ENCODE measurements at places on chromosomes 6 and 20.

DNA sequence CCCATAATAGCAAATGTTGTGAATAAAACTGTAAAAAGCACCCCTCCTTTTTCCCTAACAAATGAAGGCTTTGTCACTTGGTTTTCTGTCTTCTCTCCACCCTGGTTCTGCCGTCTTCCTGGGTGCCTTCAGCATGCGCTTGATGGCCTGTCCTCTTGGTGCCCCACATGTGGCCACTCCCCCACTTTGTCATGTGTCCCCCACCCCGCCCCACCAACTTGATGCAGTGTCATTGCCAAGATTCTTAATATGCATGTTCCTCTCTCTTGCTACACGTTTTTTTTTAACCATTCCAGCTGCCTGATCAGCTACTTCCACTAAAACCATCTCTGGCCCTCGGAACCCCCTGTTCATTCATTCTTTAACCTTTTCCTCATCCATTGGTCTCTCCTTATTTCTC, 340.3 kb downstream of the QKI start:
- no peak for DNase-seq

DNA sequence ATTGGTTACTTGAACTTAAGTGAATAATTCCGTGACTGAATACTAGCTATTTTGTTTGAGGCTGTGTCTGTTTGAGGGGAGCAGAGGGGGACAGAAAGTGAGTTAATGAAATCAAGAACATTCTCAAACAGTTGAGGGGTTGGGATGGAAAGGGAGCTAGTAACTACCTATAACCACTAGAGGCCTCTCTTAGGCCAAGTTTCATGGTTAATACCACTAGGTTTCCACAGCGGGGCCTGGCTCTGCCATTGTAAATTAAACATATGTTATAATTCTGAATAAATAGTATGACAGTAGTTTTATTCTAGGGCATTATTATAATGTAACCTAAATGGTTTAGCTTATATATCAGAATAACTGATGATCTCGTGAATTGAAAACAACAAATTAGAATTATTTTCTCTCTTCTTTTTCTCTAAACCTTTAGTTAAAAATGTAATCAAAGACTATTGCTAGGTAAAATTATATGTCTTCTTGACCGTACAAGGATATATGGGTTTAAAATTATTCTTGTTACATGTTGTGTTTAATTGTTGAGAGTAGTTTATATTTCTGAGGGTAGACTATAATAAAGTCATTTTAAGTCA, 108.1 kb downstream of the BCKDHB start:
- DNase-seq = peak; percentile 69

GRCh38 chr6:14035071-14035847, 82.3 kb upstream of the CD83 start:
- DNase-seq = no peak

- DNase-seq = no peak
These were observed 715.0 kb downstream of the TFAP2A start for GRCh38 chr6:9699888-9700287.

DNA sequence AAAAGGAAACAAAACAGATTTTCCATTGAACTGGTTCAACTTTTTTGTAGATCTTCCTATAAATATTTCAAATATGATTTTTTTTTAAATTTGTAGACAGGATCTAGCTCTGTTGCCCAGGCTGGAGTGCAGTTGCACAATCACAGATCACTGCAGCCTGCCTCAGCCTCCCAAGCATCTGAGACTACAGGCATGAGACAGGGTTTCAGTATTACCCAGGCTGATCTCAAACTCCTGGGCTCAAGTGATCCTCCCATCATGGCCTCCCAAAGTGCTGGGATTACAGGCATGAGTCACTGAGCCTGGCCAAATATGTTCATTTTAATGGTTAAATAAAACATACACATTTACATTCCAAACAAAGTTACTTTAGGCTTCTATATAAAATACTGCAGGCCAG, 33.6 kb downstream of the SAMHD1 start:
- no peak for DNase-seq

DNA sequence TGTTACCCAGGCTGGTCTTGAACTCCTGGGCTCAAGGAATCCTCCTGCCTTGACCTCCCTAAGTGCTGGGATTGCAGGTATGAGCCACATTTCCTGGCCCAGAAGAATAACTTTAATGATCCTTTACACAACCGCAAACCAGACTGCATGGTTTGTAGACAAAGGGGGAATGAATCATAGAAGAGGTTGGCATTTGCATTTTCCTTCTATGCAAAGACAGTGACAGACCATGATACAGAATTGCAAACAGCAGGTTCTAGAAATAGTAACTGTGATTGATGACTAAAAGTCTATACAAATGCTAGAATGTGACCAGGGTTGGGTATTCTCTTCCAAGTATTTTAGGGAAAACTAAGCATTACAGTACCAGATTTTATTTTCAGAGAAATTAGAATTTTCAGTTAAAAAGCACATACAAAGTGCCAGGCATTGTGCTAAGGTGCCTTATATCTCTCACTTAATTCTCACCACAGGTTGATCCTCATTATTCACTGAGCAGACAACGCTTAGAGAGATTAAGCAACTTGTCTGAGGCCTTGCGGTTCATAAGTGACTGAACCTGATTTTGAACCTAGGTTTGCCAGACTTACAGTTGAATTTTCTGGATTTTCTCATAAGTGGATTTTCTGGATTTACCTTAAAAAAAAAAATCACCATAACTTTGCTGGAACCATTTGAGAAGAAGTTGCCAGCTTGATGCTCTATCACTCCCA, 146.6 kb downstream of the ZFAND3 start:
- no peak for DNase-seq

- peak; percentile 69 for DNase-seq
These were observed 10.7 kb downstream of the DLL1 start for GRCh38 chr6:170279977-170280688.

GRCh38 chr6:25709761-25710160, 44.8 kb upstream of the SLC17A4 start:
- no peak for DNase-seq

GRCh38 chr20:23537030-23537429, 31.3 kb downstream of the CST9L start:
- DNase-seq = no peak

- DNase-seq = no peak
These were observed 288.1 kb upstream of the MAP3K7 start for GRCh38 chr6:90874931-90875330.

GRCh38 chr6:51108563-51109234, 290.0 kb downstream of the TFAP2B start:
- no peak for DNase-seq

DNA sequence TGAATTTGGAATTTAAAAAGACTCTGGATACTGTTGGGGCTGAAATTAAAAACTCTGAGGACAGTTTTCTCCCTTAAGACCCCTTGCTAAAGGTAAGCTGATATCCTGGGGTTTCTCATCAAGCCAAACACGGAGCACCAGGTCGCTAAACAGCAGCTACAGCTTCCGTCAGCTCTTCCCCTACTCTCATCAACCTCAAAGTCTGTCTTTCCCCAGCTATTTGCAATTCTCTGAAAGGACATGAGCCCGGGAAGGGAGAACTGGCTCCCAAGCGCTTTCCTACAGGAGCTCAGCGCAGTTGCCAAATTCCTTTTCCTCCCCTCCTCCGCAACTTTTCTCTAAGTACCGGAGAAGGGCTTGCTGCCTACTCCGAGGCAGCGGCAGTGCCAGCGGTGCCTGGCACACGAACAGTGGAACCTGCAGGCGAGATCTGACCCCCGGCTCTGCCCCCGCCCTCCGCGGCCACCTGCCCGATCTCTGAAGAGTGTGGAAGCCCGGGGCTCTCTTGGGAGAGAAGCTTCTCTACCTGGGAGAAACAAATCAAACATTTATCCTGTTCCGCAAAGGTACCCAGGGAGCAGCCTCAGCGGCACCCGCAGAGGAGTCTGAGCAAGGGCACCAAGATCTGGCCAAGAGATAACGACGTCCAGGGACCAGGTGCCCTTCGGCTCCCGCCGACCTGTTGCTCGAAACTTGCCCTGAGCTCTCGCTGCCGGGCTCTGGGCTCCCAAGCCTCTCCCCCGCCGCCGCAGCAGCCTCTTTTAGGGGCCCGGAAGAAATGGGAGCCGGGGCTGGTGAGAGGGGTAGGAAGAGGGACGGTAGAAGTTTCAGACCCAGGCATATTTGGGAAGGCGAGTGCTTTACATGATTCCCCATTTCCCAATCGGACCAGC, 2.2 kb downstream of the CBLN4 start:
- DNase-seq = no peak

DNA sequence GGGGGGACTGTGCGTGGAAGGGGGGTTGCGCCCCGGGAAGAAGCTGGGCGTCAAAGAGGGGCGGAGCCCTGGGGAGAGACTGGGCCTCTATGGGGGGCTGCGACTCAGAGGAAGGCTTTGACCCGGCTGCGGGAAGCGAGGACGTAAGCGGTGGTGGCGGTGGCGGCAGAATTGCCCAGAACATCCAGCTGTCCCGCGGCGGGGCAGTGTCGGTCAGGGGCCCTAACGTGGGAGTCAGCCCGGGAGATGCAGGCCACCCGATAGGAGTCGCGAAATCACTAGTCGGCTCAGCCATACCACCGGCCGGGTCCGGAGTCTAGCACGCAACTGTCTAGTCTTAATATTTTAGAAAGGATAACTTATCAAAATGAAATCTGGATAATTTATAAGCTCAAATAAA, 387.6 kb upstream of the EYS start:
- no peak for DNase-seq

DNA sequence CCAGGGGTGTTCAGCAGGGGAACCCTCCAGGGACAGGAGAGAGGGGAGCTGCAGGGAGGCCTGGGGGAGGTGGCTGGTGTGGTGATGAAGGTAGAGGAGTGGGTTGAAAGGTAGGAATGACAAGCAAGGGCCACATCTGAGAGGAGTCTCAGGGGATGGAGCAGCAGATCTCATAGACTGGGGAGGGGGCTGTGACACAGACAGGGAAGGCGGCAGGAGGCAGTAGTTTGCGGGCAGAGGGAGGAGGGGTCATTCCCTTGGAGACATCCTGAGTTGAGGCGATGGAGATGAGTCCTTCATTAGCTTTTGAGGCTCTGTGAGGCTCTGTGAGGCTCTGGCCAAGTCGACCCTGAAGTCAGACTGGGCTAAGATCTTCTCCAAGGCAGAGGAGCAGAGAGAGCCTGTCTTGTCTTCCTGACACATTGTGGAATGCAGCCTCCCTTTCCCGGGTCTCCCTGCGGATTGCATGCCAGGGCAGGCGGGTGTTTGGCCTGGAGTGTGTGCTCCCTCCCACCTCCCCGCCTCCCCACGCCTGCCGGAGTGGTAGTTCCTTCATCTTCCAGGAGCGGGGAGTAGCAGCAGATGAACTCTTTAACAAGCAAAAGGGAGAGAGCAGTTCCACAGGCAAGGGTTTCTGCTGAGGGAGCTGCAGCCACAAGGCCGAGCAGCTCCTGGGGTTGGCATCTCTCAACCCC, 34.3 kb upstream of the MLN start:
- no peak for DNase-seq

GRCh38 chr20:35093267-35093884, 769 bp upstream of the TRPC4AP start:
- DNase-seq = no peak

DNA sequence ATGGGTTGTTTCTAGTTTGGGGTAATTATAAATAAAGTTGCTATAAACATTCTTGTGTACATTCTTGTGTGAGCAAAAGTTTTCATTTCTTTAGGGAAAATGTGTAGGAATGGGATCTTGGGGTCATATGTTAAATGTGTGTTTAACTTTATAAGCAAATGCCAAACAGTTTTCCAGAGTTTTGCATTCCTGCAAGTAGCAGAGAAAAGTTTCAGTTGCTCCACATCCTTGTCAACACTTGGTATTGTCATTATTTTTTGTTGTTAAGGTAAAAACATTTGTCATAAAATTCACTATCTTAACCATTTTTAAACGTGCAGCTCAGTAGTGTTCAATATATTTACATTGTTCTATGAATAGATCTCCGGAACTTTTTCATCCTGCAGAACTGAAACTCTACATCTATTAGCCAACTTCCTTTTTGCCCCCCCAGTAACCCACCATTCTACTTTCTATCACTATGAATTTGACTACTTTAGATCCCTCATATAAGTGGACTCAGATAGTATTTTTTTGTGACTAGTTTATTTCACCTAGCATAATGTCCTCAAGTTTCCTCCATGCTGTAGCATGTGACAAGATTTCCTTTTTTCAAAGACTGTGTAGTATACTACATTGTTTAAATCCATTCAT, 48.4 kb downstream of the PHACTR2 start:
- DNase-seq = no peak

GRCh38 chr20:62804627-62805154, at the start of gene OGFR:
Gene OGFR, plus strand, starts transcription at chr20:62804835. Its CDS starts 25 bp downstream, at chr20:62804860.
- DNase-seq = peak; percentile 89

- peak; percentile 15 for DNase-seq
These were observed 205.1 kb downstream of the DLL1 start for GRCh38 chr6:170085475-170086401.

- DNase-seq = no peak
These were observed 16.1 kb downstream of the IP6K3 start for GRCh38 chr6:33730611-33731010.

DNA sequence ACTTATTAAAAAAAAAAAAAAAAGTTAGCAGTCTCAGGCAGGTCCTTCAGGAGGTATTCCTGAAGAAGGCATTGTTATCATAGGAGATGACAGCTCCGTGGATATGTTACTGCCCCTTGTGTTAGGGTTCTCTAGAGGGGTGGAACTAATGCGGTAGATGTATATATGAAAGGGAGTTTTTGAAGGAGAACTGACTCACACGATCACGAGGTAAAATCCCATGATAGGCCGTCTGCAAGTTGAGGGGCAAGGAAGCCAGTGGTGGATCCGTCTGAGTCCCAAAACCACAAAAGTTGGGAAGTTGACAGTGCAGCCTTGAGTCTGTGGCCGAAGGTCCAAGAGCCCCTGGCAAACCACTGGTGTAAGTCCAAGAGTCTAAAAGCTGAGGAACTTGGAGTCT, 103.4 kb downstream of the TULP4 start:
- no peak for DNase-seq

- DNase-seq = no peak
These were observed 67.9 kb downstream of the PSMB1 start for GRCh38 chr6:170485159-170485558.

GRCh38 chr20:8562356-8562755, 430.3 kb downstream of the PLCB1 start:
- DNase-seq = no peak

DNA sequence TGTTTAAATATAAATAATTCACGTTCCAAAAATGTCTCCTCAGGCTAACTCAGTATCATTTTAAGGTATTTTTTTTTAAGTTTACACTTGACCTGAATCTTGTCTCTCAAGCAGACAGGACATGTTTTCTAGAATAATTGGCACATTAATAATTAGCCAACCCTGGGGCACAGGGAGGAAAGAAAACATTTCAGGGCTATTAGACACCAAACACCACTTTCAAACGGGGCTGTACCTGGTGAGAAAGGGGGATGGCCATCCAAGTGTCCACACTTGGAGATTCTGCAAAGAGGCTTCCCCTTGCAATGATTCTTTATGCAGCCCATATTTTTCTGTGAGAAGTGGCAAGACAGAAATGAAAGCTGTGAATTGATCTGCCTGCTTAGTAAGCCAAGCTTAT, 560.8 kb downstream of the CD109 start:
- DNase-seq = no peak

Data from D341Med (cell line).